Activated CD8-positive, alpha-beta T cell treated with anti-CD3 and anti-CD28 coated beads for 36 hours (primary cell): ENCODE measurements at places on chromosomes 16 and 17. TPM values are rescaled to one million over a fixed set of nuclear protein-coding genes. Genes with fewer than 3 reads are reported as not detected.

GRCh38 chr17:16455997-16456741 lies 35.8 kb downstream of the LRRC75A start:
- peaks cover 13% of the 10 kb centered on the region for H3K36me3 ChIP-seq
- no peak overlapping the region for H3K4me3 ChIP-seq
- no peak for DNase-seq
- H3K4me1 ChIP-seq = no peaks in the 10 kb centered on the region

The HOXB4 gene
- total RNA-seq = 2.0 TPM

The INCA1 gene
- total RNA-seq = 0.63 TPM

GRCh38 chr17:65154770-65155589 lies 17.8 kb downstream of the RGS9 start:
- no peak overlapping the region for H3K4me3 ChIP-seq
- H3K36me3 ChIP-seq = no peaks in the 10 kb centered on the region
- DNase-seq = no peak
- no peak overlapping the region for H3K27ac ChIP-seq
- peaks cover 3% of the 10 kb centered on the region for H3K27me3 ChIP-seq

The PRAC2 gene
- total RNA-seq = not detected

- peak; percentile 90 for DNase-seq
- peaks cover 28% of the 10 kb centered on the region for H3K4me1 ChIP-seq
- H3K4me3 ChIP-seq = peak within 1 kb of the TSS; percentile 100
- H3K36me3 ChIP-seq = peaks cover 44% of the 10 kb centered on the region
These were observed at the start of gene CORO1A for GRCh38 chr16:30183233-30184095. CORO1A (plus strand) TSS chr16:30183602; CDS start chr16:30185210, 1,608 bp downstream.

The ZNF19 gene
- total RNA-seq = 4.1 TPM

The KCNH6 gene
- total RNA-seq = not detected

The MYL11 gene
- total RNA-seq = 0.87 TPM

- H3K4me1 ChIP-seq = peaks cover 4% of the 10 kb centered on the region
- no peak overlapping the region for H3K4me3 ChIP-seq
- H3K27me3 ChIP-seq = peaks cover 33% of the 10 kb centered on the region
- no peak overlapping the region for H3K27ac ChIP-seq
- no peak for DNase-seq
These were observed 10.1 kb upstream of the ERCC4 start for GRCh38 chr16:13909872-13910303.

The KRT33A gene
- total RNA-seq = not detected

- peaks cover 7% of the 10 kb centered on the region for H3K36me3 ChIP-seq
- H3K4me3 ChIP-seq = no peak overlapping the region
- peaks cover 4% of the 10 kb centered on the region for H3K27me3 ChIP-seq
- no peak for DNase-seq
- peaks cover 20% of the 10 kb centered on the region for H3K4me1 ChIP-seq
These were observed 2.3 kb upstream of the NCBP3 start for GRCh38 chr17:3848229-3848835.

The ALDH3A1 gene
- total RNA-seq = 0.38 TPM

GRCh38 chr17:44522883-44523671 lies 19.9 kb upstream of the GPATCH8 start:
- no peaks in the 10 kb centered on the region for H3K36me3 ChIP-seq
- peak; percentile 87 for DNase-seq
- no peaks in the 10 kb centered on the region for H3K4me1 ChIP-seq
- H3K27me3 ChIP-seq = peaks cover 9% of the 10 kb centered on the region
- no peak overlapping the region for H3K27ac ChIP-seq

The DRC3 gene
- not detected for total RNA-seq

The FBXW10 gene
- total RNA-seq = not detected

The CLEC18B gene
- total RNA-seq = 0.22 TPM

DNA sequence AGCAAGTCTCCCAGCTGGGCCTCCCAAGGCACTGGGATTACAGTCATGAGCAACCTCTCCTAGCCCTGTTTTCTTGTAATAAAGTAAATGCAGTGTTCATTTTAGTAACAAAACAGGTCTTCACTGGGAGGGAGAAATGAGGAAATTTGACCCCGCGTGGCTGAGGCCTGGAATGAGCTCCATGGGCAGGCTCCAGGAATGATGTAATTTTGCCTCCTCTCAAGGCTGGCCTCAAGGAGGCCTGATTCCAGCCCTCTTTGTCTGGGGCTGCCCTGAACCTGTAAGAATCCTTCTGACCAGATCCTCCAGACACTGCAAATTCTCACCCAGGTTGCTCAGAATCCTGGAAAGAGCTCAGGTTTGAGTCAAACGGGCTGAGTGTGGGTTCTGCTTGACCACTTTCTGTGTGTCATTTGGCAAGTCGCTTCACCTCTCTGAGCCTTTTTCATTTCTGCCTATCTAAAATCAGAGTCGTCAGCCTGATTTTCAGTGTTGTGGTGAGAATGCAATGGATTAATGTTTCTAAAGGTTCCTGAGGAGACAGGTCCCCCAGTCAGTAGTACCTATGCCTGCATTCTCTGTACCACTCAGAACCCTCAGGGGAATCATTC lies 57.1 kb downstream of the RAB11FIP4 start:
- no peak overlapping the region for H3K27ac ChIP-seq
- no peak overlapping the region for H3K4me3 ChIP-seq
- H3K4me1 ChIP-seq = peaks cover 4% of the 10 kb centered on the region
- H3K36me3 ChIP-seq = no peaks in the 10 kb centered on the region
- no peak for DNase-seq

The CIBAR2 gene
- total RNA-seq = not detected

GRCh38 chr17:79923974-79924638 lies 84.9 kb upstream of the CBX4 start:
- peak; percentile 83 for DNase-seq
- H3K27me3 ChIP-seq = peaks cover 2% of the 10 kb centered on the region
- no peak overlapping the region for H3K4me3 ChIP-seq
- peaks cover 13% of the 10 kb centered on the region for H3K4me1 ChIP-seq
- no peak overlapping the region for H3K27ac ChIP-seq

DNA sequence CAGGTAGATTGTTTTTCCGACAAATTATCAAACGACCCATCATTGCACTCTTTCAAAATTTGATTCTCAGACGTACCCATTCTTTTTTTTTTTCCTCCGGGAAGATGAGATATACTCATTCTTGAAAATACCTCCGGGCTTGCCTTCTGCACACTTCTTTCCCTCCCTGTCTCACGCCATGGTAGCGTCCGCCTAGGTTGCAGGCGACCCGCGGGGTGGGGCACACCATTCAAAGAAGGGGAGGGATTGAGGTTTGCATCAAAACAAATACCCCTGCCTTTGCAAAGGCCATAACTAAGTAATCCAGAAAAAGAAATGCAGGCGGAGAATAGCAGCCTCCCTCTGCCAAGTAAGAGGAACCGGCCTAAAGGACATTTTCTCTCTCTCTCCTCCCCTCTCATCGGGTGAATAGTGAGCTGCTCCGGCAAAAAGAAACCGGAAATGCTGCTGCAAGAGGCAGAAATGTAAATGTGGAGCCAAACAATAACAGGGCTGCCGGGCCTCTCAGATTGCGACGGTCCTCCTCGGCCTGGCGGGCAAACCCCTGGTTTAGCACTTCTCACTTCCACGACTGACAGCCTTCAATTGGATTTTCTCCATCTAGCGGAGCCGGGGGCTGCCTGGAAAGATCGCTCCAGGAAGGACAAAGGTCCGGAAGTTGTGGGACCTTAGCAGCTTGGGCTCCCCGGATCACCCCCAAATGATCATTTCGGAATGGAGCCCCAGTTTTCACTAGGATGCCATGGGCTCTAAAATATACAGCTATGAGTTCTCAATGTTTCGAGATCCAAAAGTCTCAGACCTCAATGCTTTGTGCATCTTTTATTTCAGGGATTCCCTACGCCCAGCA lies 843 bp downstream of the TP53 start:
- DNase-seq = peak; percentile 86
- peak overlapping the region; percentile 99 for H3K27ac ChIP-seq
- no peaks in the 10 kb centered on the region for H3K27me3 ChIP-seq
- peaks cover 46% of the 10 kb centered on the region for H3K36me3 ChIP-seq

DNA sequence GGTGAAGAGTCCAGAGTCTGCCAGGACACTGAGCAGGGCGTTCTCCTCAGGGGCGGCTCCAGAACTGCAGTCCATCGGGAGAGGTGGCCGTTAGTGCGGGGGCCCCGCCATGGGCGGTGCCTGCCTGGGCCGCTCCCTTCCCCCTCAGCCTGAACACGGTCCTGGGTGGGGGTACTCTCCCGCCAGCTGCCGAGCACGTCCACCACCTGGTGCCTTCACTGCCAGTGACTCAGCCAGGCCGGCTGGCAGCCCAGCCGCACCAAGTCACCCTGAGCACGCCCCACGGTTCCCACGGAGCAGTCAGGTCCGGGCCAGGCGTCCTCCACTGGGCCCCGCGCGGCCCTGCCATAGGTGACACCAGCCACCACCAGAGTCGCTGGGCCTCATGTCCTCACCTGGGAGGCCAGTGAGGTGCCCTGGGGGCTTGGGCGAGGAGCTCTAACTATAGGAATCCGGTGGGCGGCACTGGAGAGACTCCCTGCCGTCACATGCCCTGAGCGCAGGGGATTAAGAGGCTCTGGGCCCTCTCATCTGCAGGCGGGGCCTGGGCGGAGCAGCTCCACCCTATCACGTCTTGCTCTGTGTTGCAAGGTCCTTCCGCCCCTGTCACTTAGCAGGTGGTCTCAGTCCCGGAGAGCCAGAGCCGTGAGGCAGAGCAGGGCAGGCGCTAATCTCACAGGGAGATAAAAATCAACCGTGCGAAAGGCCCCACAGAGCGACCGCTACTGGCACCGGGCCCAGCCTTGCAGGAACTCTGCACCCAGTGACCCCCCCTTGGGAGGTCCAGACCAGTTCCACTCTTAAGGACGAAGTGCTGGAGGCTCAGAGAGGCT lies 14.3 kb downstream of the PIEZO1 start:
- no peaks in the 10 kb centered on the region for H3K27me3 ChIP-seq
- peak; percentile 78 for DNase-seq
- peak overlapping the region; percentile 12 for H3K4me3 ChIP-seq
- H3K36me3 ChIP-seq = no peaks in the 10 kb centered on the region

- H3K27ac ChIP-seq = no peak overlapping the region
- H3K36me3 ChIP-seq = no peaks in the 10 kb centered on the region
- no peak for DNase-seq
- H3K4me3 ChIP-seq = no peak overlapping the region
These were observed 947.5 kb downstream of the CDH11 start for GRCh38 chr16:64174327-64174726.

- no peak for DNase-seq
- H3K27me3 ChIP-seq = no peaks in the 10 kb centered on the region
- H3K4me1 ChIP-seq = peaks cover 9% of the 10 kb centered on the region
These were observed 5.6 kb downstream of the DUS1L start for GRCh38 chr17:82060001-82060380.

GRCh38 chr17:2395258-2396181 lies 5.3 kb downstream of the MNT start:
- H3K36me3 ChIP-seq = peaks cover 8% of the 10 kb centered on the region
- H3K27ac ChIP-seq = peak overlapping the region; percentile 47
- H3K4me3 ChIP-seq = peak overlapping the region; percentile 97
- no peak for DNase-seq
- peaks cover 56% of the 10 kb centered on the region for H3K4me1 ChIP-seq
- no peaks in the 10 kb centered on the region for H3K27me3 ChIP-seq

The GGT6 gene
- not detected for total RNA-seq
